ENCODE measurements at places on chromosomes 13 and 19.

GRCh38 chr19:35846038-35846668, 6.2 kb downstream of the NPHS1 start:
- DNase-seq: no peak

DNA sequence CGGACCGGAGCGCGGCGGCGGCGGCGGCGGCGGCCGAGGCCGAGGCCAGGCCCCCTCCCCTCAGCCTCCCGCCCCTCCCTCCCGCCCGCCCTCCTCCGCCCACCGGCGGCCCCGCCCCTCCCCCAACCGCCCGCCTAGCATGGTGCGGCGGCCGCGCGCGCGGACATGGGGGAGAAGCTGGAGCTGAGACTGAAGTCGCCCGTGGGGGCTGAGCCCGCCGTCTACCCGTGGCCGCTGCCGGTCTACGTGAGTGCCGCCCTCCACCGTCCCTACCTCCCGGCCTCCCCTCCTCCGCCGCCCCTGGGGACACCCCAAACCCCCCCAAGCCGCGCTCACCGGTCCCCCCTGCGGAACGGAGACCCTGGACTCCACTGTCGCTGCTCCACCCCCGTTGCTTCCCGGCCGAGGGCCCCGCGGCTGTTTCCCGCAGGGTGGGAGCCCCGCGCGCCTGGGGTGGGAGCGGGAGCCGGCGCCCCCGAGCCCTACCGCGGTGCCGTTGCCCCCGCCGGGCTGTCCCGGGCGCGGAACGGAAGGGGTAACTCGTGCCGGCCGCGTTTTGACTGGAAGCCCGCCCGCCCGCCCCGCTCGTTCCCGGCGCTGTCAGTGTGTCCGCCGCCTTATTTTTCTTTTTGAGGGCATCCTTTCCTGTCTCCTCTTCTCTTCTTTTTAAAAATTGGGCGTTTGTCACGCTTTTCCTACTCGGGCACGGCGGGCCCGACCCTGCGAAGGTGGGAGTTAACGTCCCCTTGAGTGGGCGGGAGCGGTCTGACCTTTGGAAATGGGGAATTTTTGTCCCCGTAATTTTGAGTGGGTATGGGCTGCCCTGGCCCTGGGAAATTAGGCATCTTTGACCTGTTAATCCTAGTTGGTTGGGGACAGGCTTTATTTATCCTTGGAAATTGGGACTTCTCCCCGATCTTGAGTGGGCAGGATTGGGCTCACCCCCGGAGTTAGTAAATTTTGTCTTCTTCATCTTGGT, 576 bp downstream of the DOT1L start:
- peak; percentile 31 for DNase-seq

GRCh38 chr19:31678421-31678820, 329.2 kb upstream of the TSHZ3 start:
- DNase-seq: no peak

DNA sequence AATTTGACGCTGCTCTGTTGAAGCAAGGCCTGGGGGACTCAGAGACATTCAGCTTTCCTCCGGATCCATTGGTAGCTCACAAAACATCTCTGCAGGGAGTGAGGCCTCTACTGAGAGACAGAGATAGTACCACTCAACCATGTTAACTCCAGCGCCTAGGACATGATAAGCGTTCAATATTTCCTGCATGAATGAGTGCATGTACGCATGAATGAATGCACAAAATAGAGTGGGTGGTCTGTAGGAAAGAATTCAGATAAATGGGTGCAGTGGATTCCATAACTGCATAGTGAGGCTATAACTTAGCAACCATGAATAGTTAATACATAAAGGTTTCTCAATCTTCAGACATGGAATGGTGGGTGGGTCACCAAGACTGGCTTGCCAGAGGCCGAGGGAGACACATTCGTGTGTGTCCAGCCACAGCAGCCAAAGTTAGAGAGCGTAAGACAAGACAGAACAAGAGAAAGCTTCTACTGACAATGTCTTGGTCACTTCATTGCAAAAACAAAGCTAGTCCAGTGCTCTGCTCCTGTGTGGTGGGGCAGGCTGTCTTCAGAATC, 36.3 kb upstream of the RCBTB2 start:
- DNase-seq: no peak

DNA sequence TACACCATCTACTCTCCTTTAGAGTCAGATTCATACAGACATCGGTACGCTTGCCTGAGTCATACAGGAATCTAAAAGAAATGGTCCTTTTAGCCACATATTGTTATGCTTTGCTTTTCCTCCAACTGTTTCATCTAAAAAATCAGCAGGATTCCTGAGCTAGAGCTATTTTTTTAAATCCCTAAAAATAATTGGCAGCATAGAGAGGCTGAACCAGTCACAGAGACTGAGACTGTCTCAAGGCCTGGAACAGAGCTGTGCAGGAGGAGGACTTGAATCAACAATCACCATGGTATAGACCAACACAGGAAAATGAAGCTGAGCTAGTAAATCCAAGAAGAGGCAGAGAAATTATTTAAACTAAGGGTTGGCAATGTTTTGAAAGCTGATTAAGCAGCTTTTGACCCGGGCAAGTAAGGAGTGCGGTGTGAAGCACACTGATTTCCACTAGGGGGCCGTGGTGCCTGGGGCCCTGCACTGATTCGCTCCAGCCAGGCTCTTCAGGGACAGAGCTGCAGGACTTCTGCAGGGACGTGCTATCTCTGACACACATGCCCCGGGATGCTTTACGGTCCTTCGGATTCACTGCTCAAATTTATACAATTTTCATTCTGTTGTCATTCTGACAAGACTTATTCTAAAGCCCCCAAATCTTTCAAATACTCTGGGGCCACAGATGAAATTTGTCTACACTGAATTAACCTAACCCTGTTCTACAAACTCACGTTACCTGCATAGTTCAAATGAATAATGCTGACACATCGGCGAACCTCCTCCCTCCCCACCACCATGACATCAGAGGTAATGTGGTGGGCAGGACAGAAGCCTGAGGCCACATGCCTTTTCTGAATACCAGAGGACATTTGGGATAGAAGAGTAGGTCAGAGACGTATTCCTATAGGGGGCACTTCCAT, 87.6 kb upstream of the SLC15A1 start:
- no peak for DNase-seq

DNA sequence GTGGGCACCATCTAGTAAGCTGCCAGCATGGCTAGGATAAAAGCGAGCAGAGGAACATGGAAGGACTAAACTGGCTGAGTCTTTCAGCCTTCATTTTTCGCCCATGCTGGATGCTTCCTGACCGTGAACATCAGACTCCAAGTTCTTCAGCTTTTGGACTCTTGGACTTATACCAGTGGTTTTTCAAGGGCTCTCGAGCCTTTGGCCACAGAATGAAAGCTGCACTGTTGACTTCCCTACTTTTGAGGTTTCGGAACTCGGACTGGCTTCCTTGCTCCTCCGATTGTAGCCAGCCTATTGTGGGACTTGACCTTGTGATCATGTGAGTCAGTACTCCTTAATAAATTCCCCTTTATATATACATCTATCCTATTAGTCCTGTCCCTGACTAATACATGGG, 785.1 kb upstream of the SLITRK6 start:
- DNase-seq: no peak

DNA sequence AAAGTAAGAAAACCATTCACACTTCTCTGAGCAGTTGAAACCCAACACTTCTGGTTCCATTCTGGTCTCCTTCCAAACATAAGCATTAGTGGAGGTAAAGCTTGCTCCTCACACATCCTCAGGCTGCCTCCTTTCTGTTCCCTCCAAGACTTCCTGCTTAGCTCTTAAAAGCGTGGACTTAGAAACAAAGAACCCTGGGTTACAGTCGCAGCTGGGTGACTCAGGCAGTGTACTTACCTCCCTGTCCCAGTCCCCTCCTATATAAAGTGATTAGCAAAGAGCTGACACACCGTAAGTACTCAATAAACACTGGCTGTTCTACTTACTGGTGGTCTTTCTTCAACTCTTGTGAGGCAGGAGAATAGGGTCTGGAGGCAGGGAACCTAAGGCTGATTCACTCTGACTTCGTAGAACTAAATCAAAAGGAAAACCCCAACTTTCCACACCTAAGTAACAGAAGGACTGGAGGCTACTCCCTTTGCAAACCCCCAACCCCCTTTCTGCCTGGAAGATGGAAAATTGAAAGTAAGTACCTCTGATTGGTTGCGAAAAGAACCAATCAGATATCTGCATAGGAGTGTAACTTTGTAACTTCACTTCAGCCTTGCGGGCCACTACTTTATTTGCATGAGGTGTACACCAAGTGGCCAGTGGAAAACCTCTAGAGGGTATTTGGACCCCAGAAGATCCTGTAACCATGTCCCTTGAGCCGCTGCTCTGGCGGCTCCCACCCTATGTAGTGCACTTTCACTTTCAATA, 165.4 kb downstream of the SUCLA2 start:
- DNase-seq: no peak

GRCh38 chr19:42140125-42140754, 8.0 kb upstream of the POU2F2 start:
- DNase-seq: no peak

DNA sequence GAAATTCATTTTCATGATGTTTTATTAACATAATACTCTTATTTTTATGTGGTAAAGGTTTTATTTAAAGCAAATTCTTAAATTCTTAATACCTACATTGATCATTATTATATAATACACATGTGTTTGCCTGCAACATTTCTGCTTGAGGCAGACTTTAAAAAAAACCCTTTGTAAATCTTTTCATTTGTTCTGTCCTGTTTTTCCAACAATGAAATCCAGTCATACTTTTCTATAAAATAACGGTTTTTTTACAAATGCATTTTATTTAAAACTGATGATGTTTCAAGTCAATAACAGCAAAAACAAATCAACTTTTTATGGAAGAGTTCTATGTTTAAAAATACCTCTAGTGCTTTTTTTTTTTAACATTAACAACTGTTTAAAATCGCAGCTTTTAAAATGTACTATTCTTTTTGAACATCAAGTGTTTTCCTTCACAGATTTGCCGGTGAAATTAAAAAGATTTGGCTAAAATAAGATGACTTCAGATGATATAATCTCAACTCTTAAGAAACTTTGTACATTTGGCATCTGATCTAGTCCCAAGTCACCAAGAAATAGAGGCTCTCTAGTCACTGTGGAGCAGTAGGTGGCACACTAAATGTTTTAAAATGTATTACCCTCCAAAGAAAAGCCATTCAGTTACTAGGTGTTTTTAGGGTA, 5.1 kb downstream of the POU4F1 start:
- DNase-seq: no peak

Measured in effector CD8-positive, alpha-beta T cell (primary cell).